Fibroblast of mammary gland (primary cell): ENCODE measurements at places on chromosomes 16 and 17.

- DNase-seq = no peak
These were observed 77.9 kb downstream of the CCT6B start for GRCh38 chr17:34883106-34884000.

- DNase-seq = no peak
These were observed 126.4 kb upstream of the SMURF2 start for GRCh38 chr17:64788286-64789060.

GRCh38 chr17:67376415-67376736 lies 705 bp upstream of the PITPNC1 start:
- peak; percentile 76 for DNase-seq

- no peak for DNase-seq
These were observed 27.4 kb downstream of the USP43 start for GRCh38 chr17:9672691-9673090.

GRCh38 chr16:85652431-85653221 lies 36.1 kb downstream of the GINS2 start:
- DNase-seq = peak; percentile 44

DNA sequence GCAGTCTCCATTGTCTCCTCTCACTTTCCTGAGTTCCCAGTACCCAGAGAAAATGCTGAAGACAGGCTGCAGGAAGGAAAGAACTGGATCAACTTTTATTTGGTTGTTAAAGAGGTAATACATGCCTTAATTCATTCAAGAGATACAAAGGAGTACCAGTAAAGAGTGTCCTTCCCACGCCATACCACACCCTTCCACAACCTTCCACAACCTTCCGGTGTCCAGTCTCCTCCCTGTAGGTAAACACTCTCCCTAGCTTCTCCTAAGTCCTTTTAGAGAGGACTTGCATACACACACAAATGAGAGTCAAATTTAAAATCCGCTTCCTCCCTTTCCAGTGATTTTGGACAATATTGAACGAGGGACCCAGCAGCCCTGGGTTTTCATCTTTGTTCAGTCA lies 2.8 kb upstream of the CA7 start:
- DNase-seq = no peak

DNA sequence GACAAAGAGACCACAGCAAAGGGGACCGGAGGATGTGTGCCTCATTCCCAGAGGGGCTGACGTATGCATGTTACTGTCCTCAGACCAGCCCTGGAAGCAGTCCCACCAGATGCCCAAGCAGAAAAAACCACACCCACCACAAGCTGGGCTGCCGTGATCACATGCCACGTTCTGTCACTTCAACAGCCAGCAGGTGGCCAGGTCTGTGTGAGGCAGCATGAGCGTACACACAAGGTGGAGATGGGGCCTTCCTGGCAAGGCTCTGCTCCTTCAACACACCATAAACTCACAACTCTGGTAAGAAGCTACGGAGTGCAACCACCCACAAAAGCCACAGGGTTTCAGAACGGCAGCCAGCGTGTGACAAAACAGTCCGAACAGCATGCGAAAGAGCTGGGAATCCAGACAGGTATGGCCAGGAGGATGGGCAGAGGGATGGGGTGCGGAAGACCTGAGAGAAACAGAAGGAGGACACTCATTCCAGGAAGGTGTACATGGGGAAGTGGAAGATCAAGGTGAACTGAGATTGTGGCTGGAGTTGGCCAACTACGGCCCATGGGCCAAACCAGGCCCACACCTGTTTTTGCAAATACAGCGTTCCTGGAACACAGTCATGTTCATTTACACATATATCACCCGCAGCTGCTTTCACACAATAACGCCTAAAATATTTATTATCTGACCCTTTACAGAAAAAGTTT lies 27.9 kb downstream of the MBTPS1 start:
- DNase-seq = no peak

DNA sequence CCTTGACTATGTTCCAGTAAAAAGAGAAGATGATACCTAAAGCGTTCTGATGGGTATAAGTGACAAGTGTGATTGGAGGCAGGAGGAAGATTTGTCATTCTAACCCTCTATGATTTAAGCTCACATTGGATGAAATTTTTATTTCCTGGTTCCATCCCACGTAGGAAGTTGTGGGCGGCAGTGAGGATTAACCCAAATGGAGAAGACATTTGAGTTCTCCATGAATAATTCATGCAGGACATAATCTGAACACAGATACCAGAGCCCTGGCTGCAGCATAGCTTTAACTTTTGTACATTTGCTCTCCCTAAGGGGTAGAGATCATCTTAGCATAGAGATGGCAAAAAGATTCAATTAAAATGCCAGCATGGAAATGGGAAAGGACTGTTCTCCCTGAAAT lies 146.3 kb downstream of the SLC39A11 start:
- no peak for DNase-seq

GRCh38 chr17:17724307-17725010 lies 43.2 kb downstream of the RAI1 start:
- DNase-seq = no peak

- peak; percentile 73 for DNase-seq
These were observed 1.8 kb upstream of the CDRT4 start for GRCh38 chr17:15469260-15469659.

- no peak for DNase-seq
These were observed 5.8 kb downstream of the SLC5A2 start for GRCh38 chr16:31488468-31489297.

DNA sequence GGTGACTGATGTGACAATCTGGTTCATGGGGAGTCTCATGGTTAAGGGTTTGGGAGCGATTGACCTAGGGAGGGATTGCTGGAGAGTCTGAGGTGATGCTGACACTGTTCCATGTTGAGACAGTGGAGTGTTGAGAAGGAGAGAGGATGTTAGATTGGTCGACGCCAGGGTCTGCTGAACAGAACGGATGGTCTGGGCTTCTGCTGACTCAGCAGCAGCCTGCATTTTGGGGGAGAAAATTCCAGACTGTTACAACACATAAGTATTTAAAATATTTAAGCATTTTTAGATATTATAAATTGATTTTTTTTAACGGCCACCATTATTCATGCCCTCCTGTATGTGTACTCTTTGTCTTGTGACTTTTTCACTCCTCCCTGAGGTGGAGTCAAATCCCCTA lies 107.2 kb downstream of the TOX3 start:
- no peak for DNase-seq

GRCh38 chr17:77036841-77037381 lies 103.9 kb upstream of the SEC14L1 start:
- DNase-seq = no peak

DNA sequence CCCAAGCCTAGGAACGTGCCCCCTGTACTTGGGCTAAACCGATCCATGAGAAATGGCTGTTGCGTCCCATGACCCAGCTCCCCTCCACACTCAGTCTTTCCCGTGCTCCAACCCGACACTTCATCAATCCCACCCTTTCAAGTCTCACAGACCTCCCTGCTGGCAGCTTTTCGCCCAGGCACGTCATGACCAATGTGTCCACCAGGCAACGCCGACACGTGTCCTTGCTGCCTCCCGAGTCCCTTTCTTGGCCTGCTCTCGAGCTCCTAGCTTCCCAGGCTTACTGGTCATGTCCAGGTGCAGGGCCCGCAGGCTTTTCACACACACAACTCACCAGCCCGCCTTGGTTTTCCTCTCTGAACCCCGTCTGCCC lies 12.2 kb downstream of the MNT start:
- no peak for DNase-seq

DNA sequence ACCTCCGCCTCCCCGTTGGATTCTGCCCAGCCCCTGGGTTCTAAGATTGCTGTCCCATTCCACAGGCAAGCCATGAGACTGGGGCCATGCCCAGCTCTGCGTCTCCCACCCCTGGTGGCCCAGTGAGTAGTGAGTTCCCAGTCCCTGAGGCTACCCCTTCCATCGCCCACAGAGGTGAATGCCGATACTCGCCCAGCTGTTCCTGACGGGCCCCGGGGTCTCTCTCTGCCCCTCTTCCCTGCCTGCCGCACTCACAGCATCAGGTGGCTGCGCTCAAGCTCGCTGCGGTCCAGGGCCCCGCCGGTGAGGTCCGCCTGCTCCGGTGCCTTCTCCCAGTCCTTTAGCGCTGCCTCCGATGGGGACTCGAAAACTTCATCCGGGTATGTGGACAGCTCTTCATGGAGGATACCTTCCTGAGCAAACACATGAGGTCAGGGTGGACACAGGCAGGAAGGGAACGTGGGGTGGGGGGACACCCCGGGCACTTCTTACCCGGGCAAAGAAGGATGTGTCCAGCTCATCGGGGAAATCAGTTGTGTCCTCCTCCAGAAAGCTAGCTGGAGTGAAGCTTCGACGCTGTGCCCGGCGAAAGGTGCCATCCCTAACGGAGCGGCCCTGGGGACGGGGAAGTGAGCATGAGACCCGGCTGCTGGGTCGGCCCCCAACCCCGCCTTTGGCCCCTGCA lies 8.8 kb downstream of the SNRNP25 start:
- DNase-seq = no peak

DNA sequence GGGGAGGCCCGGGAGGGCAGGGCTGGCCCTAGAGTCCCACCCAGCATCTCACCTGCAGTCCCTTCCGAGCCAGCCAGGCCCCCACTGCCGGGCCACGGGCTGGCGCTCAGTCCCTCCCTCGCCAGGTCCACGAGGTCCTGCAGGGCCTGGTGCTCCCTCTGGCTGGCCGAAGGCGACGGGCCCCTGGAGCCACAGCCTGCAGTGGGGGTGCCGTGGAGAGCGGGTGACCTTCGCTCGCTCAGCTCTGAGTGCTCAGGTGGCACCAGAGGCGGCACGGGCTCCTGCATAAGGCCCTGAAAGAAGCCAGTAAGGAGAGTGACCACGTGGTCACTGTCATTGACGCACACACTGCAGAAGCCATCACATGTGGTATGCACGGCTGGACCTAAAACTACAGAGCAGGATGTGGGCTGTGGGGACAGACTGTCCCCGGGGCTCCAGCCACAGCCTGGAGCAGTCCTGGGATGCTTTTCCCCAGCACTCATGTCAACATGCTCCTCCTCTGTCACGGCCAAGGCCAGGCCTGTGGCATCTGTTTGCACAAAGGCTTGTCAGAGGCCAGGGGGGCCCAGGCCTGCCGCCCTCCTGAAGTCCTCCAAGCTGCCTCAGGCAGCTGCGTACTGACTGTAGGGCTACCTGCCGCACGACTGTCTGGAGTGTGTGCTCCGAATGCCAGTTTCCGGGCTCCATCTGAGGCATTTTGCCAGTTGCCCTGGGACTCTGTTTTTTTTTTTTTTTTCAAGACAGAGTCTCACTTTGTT lies 15.1 kb downstream of the SLX4 start:
- DNase-seq = no peak

GRCh38 chr16:88807142-88807625 lies 3.6 kb downstream of the CDT1 start:
- no peak for DNase-seq

GRCh38 chr17:64460955-64461354 lies 12.0 kb downstream of the MILR1 start:
- DNase-seq = peak; percentile 23

DNA sequence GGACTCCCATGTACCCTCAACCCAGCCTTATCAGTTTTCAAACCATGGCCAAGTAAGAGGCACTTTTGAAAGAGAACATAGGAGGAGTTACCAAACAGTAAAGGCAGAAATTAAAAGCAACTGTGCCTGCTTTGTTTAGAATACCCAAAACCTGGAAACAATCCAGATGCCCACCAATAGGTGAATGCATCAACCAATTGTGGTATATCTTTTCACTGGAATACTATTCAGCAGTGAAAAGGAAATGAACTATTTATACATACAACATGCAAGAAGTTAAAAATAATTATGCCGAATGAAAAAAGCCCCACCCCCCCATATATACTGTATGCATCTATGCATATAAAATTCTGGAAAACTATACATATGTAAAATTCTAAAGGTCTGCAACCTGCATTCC lies 37.0 kb downstream of the PITPNC1 start:
- DNase-seq = no peak

DNA sequence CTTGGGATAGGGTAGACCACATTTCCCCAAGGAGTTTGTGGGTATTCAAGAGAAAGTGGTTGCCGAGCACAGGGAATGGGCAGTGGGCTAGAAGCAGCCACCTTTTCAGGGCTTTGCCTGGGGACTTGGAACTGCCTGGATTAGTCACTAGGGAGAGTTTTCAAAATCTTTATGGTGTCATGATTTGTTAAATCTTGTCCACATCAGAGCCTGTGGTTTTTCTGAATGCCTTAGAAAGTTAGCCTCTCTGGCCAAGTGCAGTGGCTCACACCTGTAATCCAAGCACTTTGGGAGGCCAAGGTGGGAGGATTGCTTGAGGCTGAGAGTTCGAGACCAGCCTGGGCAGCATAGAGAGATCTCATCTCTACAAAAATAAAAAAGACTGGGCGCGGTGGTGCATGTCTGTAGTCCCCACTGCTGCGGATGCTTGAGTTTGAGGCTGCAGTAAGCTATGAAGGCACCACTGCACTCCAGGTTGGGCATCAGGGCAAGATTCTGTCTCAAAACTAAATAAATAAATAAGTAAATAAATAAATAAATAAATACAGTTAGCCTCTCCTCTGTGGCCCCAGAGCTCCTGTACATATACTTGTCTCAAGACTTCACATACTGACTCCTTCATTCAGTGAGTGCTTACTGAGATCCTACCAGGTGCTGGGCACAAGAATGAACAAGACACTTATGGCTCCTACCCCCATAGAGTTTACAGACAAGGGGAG lies 76.3 kb upstream of the HNF1B start:
- peak; percentile 55 for DNase-seq

- no peak for DNase-seq
These were observed 390 bp upstream of the BBS2 start for GRCh38 chr16:56520251-56520577.

GRCh38 chr16:79547085-79547484 lies 53.5 kb downstream of the MAF start:
- no peak for DNase-seq

GRCh38 chr17:18163547-18163946 lies 20.1 kb upstream of the ALKBH5 start:
- DNase-seq = no peak

DNA sequence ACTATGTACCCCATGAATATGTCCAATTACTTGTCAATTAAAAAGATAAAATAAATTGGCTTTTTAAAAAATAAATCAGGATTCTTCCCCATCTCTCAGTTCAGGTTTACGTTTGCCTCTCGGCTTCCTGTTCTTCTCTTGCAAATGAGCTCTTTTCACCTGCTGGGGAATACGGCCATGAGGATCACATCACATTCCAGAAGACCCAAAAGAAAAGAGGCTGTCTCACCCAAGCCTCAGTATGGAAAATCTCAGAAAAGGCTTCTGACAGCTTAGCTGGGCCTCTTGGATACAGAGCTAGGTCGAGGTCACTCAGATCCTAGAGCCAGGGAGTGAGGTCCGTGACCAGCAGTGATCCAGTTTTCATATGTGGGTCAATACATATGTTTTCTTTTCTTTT lies 171.2 kb upstream of the SDK2 start:
- no peak for DNase-seq

GRCh38 chr16:25606069-25606468 lies 85.7 kb upstream of the HS3ST4 start:
- DNase-seq = no peak

GRCh38 chr17:10616502-10617119 lies 40.5 kb downstream of the MYH3 start:
- peak; percentile 79 for DNase-seq
